MM.1S (cell line): ENCODE measurements at places on chromosomes 1 and 21.
A peak's percentile ranks its signal among the peaks of the same experiment; 100 is the strongest.

DNA sequence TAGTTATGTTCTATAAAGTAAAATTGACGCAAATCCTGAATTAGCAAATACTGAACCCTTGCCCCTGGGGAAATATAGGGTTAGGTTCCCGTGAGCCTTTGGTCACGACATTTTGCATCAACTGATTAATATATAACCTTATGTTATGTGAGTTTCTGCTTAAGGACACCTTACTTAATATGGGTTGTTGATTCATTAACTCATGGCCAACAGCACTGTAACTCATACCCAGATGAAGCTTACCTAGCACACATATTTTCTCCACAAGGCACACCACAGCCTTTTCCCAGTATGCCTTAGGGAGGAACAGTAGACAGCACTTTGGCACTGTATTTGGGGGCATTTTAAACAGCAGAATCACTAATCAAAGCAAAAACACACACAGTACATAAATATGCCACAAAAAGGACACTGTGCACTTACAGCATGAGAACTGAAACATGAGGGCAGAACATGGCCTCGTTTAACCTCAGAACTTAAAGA lies 15.1 kb downstream of the INAVA start:
- DNase-seq: no peak

GRCh38 chr1:183039985-183040447 lies 16.8 kb downstream of the LAMC1 start:
- no peak for DNase-seq

- no peak for DNase-seq
Measured at GRCh38 chr1:59015708-59016107, 231.9 kb upstream of the JUN start.

GRCh38 chr1:41641941-41642527 lies 157.6 kb upstream of the EDN2 start:
- no peak for DNase-seq

GRCh38 chr1:223207293-223208066 lies 64.4 kb upstream of the TLR5 start:
- DNase-seq: no peak

DNA sequence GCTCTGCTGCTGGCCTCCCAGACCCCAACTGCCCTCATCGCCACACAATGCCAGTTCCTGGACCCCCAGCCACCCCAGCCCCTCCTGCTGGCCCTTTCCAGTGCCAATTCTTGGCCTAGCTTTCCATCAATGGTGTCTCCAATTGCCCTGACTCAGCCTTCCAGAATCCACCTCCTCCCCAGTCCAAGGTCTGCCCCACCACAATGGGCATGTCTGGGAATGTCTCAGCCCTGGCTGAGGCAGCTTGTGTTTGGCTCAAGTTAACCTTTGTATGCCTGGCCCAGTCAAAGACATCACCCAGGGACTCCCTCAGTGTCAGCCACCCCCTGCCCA lies 16.4 kb downstream of the ALDH4A1 start:
- DNase-seq: no peak

- no peak for DNase-seq
Measured at GRCh38 chr1:234729561-234730474, 119.8 kb upstream of the IRF2BP2 start.

DNA sequence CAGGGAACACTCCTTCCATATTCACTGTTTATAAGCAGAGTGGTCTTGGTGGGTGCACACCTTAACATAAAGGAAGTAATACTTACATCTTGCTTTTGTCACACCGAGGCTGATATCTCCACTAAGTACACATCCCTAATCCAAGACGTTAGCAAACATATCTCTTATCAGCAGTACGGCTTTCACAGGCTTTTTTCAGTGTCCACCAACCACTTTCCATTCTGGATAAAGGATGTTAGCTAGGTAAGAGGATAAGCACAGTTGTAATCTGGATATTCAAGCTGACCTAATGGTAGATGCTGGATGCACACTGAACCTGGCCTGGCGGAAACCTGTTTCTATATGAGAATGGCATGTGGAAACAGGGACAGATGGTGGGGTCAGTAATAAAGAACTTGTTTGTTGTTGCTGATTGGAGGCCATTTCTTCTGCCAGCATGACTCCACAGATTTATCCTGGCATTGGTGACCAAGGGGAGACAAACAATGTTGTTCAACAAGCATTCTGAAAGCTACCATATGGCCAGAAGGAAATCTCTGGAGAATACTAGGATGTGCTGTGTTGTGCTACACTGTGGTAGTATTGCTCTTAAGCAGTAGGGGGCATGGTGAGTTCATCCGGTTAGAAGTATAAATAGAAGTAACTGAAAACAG lies 416.4 kb downstream of the PTBP2 start:
- DNase-seq: peak; percentile 39

- DNase-seq: peak; percentile 32
Measured at GRCh38 chr1:11052839-11053757, 6.1 kb upstream of the MASP2 start.

DNA sequence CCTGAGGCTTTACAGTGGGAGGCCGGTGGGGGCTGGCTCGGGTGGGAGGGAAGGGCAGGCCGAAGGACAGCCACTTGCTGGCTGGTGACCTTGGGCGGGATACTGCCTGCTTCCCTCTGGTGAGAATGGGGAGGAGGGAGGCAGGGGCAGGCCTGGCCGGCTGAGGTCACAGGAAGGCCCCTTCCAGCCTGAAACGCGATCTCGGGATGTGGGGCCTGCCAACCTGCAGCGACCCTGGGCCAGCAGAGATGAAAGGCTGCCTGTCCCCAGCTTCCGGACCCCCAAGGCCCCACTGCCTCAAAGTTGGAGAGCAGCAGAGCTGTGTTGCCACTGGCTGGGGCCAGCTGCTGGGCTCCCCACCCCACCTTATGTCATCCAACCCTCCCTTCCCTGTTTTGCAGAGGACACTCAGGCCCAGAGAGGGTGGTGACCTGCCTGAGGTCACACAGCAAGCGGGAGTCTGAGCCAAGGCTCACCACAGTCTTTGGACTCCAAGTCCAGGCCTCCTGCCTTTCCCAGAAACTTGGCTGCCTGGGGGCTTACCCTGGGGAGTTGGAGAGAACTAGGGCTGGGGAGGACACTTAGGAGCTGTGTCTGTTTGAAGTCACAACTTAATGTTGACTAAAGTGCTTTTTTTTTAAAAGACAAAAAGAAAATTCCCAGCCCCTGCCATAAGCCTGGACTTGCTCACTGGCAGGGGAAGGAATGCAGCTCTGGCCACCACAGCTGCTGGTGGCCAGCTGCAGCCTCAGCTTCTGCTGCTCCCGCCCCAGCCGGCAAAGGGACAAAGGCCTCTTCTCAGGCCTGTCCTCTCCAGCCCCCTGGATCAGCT lies 14.8 kb upstream of the WASF2 start:
- no peak for DNase-seq

DNA sequence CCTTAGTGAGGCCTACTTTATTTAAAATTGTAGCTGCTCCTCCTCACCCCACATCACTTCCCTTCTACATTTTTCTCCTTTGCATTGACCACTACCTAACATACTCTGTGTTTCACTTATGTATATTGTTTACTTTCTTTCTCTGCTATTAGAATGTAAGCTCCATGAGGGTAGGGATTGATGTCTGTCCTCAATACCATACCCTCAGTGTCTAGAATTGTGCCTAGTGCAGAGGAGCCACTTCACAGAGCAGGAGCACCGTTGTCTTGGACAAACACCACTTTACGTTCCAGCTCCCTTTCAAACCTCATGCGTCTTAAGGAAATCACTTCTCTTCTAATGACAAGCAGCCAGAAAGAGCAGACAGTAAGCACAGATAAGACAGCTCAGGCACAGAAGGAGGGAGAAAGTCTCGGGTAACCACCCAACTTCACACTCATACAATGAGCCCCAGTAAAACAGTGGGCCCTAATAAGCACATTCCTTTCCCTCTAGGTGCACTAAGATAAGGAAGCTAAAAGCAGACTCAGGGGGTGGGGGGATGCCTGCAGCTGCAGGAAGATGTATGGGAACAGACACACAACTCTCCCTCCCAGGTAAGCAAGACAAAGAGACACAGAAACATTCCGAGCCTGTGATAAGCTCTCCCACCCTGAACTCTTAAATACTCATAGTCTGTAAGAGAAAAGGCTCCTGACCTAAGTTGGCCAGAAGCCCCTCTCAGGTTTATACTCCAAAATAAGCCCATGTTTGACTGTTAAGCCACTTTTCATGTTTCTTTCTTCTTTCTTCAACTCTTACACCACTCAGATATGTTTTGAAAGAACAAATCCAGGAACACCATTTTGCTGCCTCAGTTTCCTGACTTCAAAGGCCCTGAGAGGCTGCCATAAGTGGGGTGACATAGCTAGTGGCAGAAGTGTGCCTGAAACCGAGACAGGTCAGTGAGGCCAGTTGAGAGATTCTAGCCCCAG lies 7.1 kb upstream of the PLEKHM2 start:
- no peak for DNase-seq

DNA sequence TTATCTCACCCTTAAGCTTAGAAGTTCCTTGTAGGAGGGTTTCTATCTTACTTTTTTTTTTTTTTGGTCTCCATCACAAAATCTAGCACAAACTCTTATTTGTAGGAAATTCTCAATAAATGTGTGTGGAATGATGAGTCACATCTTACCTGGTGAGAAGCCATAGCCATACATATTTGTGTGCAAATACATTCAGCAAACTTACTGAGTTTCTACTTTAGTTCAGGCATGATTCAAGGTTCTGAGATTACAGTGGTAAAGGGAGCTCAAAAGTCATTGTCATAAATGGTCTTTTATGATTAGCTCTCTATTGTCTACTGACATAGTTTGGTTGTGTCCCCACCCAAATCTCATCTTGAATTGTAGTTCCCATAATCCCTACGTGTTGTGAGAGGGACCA lies 193.1 kb upstream of the UBE2U start:
- DNase-seq: no peak

DNA sequence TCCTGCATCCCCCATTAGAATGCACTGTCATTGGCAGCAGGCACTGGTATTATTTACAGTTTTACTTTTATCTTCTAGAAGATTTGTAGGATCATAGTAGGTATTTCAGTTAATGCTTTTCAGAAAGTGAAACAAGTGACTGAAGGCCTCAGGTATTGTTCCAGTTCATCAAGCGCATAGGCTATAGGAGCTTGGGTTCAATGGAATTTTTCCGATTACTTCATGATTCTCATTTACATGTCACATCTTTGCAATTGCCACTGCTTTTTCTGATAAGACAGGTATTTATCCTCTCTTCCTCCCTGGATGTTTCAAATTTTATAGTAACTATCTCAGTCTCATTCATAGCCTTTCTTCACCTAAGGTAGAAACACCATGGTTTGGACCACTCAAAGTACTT lies 161.3 kb downstream of the NTPCR start:
- DNase-seq: no peak

DNA sequence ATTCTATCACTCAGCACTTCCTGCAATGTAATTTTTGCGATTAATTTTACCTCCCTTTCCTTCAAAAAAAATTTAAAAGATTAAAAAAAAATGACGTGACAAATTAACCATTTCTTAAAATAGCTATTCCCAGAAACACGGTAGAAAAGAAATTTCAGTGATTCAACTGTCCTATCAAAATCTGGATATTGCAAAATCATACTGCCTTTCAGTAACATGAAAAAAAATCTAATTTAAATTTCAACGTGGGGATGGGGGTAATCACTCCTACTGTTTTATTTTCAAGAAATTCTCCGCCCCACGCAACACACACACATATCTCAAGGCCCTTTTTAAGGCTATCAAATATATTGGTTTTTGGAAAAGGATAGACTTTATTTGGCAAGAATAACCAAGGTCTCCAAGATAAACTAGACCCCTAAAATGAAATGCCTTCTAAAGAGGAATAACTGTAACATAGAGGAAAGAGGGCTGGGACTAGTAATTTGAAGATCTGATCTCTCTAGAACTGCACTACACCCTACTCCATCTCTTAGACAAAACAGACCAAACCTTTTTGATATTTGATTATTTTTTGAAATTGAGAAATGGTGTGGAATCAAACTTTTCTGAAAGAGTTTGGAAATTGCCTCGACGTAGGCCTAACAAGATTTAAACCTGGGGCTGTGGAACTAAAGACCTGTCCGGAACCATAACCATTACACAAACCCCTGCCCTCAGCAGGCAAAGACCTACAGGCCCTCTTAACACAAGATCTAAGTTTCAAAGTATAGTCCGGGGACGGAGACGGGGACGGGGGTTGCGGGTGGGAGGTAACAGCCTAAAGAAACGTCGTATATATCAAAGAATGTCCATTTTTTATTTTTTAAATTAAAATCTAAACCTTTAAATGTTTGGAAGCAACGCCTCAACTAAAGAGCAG lies 941 bp downstream of the ARNT start:
- no peak for DNase-seq

DNA sequence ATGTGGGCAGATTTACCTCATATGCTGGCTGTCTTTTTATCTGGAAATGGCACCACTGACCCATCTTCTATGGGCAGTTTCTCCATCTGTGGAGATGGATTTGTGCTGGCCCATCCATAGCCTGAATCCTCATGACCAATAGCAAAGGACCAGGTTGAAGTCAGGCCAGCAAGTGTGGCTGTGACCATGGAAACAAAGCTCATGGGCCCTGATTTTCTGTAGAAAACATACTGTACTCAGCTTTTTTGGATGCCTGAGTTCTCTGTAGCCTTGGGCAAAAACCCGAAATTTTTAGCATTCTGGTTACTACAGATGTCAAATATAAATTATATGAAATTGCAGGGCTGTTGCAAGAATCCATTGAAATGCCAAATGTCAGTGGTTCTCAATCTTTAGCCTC lies 155.0 kb downstream of the PLXNA2 start:
- no peak for DNase-seq

GRCh38 chr1:25866288-25866687 lies 7.0 kb upstream of the AUNIP start:
- no peak for DNase-seq

GRCh38 chr1:110513511-110513910 lies 5.5 kb downstream of the KCNA10 start:
- DNase-seq: no peak
